ENCODE measurements at places on chromosomes 5 and 9. TPM values are rescaled to one million over a fixed set of nuclear protein-coding genes. Genes with fewer than 3 reads are reported as not detected.

DNA sequence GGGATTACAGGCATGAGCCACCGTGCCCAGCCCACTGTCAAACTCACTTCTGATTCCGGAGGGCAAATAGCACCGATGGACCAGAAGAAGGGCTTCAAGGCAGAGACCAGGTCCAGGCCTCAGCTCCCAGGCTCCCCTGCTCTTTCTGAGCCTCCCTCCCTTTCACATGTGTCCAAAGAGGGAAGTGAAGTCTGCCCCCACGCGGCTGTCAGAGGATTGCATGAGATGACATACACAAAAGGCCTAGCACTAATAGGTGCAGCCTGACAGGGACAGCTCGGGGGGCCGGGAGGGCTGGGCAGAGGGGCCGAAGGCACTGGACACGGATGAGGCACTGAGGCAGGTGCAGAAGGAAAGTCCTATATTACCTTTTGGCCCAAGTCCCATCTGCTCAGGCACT lies 16.1 kb downstream of the FBP1 start:
- DNase-seq = no peak

Gene ANKRD31
- total RNA-seq = not detected

DNA sequence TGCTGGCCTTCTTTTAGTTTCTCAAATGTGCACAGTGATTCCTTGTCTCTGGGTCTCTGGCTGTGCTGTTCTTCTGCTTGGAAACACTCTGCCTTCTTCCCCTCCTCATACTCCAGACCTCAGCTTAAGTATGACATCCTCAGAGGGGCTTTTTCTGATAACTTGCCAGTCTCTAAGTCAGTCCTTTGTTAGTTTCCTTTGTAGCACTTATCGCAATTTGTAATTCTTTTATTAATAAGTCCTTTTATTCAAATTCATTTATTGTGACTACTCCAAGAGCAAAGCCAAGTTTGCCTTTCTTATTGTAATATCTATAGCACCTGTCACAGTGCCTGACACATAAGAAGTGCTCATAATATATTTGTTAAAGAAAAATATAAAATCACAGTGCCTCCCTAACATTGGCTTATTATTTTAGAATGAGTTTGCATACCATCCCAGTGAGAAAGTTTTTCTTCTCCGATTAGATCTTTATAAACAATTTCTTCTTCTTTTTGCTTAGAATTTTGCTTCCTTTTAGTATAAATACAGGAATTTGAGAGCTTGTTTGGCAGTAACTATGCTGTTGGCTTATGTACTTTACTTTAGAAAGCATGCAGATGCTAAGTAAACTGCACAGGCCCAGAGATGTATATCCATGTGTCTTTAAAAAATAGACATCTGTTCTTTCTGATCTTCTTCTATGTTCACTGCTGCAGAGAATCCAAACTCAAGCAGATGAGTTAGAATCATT lies 198.0 kb downstream of the GAS1 start:
- DNase-seq = no peak

- DNase-seq = no peak
These were observed 31.0 kb upstream of the IL17B start for GRCh38 chr5:149410071-149410470.

DNA sequence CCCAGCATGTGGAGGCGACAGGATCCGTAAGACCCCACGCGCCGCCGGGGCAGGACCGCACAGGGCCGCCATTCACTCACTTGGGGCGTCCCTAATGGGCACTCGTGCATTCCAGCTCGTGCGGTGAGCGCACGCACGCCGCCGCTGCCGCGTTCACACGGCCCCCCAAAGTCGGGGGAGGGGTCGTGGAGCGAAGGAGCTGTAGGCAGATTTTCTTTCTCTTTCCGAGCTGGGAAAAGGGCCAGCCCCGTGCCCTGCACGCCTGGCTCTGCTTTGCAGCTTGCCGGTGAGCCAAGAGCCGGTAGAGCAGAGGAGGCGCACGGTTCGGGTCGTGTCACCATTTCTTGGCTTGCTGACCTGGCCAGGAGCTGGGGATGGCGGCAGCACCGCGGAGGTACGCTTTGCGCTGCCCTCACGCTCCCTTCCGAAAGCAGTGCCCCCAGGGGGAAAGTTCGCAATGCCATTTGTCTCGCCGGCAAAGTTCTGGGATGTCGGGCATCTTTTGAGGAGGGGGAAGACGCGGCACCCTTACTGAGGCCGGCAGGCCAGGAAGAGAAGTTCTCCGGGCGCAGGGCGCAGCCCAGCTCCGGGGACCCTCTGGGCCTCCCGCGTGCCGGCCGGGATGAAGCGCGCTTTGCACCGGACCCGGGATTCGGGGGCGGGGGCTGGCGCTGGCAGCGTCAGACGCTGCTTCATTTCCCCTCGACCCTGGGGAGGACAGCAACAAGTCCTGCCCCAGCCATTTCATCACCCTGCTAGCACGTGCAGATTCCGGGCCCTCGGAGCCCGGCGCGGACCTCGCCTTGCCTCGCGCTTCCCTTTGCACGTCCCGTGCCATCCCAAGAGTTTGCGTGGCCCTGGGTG lies 898 bp downstream of the STC2 start:
- DNase-seq = no peak
